ENCODE measurements at places on chromosomes 1 and 21.

DNA sequence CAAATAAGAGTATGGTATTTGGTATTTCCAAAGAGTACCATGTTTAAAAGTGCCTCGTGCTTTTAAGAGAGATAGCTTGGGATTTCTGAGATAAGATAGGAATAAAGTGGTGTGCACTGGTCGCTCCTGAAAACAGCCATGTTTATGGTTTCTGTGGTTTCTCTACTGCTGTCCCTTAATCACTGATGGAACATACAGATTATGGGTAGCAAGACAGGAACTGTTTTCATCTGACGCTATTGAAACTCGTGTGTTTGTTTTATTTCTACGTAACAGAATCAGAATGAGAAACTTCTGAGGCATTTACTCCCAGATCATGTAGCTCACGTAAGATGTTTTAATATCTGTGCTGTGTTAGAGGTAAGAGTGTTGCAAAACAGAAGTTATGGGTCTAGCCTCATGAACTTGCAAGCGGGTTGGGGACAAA is 126.0 kb downstream of the KIAA0319L start:
- DNase-seq: no peak

GRCh38 chr21:41071258-41072171 is 96.4 kb upstream of the BACE2 start:
- no peak for DNase-seq

GRCh38 chr1:43563876-43564539 is 33.3 kb downstream of the PTPRF start:
- no peak for DNase-seq

GRCh38 chr1:117177376-117177775 is 33.4 kb downstream of the VTCN1 start:
- DNase-seq: no peak

DNA sequence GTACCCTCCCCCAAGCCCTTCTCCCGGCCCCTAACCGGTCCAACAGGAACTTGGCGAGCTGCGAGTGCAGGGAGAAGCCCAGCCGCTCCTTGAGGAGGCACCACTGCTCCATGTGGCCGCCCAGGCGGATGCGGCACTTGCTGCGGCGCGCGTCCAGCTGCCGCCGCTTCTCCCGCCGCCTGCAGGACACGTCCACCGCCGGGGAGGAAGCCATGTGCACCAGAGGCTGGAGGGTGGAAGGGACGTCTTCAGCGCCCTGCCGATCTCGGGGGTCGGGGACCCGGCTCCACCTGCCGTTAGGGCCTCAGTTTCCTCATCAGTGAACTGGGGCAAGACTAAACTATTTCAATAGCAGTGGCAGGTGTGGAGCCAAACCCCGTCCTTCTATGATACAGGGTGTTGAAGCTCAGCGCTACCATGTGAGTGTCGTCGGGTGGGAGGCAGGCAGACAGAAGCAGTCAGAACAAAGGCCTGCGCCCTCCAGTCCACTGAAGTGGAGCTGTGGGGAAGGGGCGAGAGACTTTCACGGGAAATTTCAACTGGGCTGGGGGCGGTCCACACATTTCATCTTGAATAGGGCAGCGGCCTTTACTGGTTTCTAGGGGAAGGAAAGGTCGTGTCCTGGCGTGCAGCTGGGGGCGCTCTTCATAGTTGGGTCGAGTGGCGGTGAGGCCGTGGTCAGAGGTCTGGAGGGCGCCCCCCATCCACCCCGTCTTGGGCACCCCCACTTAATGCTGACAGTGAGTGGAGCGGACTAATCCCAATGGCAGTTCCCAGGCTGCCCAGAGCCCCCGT is 592 bp downstream of the ZNF692 start:
- peak; percentile 82 for DNase-seq

GRCh38 chr1:196661345-196661744 is 9.5 kb downstream of the CFH start:
- DNase-seq: no peak

DNA sequence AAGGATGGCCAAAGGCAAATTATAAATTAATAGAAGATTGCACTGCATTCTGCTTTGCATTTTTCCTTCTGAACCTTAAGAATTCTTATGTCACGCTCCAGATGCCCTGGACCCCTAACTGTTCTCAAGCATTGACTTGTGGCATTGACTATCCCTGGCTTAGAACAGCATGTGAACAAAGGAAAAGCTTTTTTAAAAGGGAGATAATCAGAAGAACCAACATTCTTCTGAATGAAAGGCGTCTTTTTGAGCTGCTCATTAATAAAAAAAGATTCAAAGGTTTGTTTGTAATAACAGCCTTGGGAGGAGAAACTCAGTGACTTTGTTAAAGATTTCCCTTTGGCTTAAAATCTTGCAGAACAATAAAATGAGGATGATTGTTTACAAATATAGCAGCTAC is 105.5 kb downstream of the TNNI3K start:
- no peak for DNase-seq

DNA sequence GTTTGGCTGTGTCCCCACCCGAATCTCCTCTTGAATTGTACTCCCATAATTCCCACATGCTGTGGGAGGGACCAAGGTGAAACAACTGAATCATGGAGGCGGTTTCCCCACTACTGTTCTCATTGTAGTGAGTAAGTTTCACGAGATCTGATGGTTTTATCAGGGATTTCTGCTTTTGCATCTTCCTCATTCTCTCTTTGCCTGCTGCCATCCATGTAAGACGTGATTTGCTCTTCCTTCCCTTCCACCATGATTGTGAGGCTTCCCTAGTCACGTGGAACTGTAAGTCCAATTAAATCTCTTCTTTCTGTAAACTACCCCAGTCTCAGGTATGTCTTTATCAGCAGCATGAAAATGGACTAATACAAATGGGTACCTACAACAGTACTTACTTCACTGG is 73.5 kb downstream of the PIK3R3 start:
- no peak for DNase-seq

- DNase-seq: no peak
Observed at GRCh38 chr1:93744299-93744988, 62.8 kb upstream of the BCAR3 start.

DNA sequence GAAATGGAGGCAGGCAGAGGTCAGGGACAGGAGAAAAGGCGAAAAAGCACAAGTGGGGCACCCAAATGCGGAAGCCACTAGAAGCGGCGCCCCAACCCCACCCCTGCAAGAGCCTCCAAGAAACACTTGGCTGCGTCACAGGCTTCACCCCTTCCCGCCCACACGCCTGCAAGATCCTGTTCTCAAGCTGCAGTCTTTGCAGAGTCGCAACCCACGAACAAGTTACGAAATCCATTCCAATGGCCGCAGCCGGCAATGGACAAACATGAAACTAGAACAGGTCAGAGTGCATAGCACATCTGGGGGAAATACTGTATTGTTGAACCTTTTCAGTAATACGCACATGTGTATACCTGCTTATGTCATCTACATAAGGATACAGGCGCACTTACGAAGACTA is 103.6 kb downstream of the PSMG1 start:
- no peak for DNase-seq

DNA sequence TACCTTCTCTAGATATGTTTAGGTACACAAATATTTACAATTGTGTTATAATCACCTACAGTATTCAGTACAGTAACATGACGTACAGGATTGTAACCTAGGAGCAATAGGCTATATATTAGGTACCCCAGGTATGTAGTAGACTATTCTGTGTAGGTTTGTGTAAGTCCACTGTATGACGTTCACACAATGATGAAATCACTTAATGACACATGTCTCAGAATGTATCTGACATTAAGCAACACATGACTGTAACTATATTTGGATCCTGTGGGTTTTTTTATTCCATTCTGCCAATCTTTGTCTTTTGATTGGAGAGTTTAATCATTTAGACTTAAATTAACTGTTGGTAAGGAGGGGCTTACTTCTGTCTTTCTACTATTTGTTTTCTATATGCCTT is 52.1 kb downstream of the STYXL2 start:
- no peak for DNase-seq

DNA sequence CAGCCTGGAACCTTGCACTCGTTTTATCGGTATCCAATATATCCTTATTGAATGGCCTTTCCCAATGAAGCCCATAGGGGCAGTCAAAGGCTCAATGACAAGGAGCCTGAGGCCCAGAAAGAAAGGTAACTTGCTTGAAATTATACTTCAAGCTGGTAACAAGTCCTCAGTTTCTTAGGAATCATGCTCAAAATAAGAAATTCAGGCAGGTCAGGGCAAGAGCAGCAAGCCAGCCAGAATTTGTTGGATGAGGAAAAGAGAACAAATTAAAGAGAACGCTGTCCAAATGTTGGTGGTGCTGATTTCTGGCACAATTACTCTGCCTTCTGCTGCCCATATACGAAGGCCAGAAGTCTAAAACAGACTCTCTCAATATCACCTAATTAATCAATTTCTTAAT is 77.6 kb downstream of the DDX20 start:
- DNase-seq: no peak

DNA sequence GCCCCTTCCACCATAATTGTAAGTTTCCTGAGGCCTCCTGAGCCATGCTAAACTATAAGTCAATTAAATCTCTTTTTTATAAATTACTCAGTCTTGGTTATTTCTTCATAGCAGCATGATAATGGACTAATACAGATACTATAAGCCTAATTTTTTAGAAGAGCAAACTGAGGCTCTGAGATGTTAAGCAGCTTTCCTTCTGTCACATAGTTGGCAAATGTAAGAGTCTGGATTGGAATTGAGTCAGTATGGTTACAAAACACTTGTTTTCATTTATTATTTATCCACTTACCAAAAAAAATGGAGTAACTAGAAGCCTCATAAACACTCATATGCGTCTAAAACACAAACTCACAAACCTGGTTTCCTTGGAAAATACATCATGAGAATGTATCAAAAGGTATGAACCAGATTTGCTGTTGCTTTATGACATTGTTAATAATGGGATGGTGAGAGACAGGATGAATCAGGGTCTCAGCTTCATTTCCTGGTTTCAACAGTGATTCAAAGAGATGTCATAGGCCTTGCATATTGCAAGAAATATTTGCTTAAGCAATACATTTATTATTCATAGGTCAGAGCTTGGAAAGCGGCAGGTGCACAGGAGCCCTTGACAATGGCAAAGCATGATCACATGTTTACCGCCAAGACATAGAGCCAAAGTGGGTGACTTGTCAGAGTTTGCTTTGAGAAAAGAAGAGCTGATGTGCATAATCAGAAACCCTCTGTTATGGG is 221.5 kb downstream of the GRIK1 start:
- DNase-seq: no peak

- DNase-seq: no peak
Observed at GRCh38 chr1:169970114-169970513, 76.4 kb upstream of the SCYL3 start.

DNA sequence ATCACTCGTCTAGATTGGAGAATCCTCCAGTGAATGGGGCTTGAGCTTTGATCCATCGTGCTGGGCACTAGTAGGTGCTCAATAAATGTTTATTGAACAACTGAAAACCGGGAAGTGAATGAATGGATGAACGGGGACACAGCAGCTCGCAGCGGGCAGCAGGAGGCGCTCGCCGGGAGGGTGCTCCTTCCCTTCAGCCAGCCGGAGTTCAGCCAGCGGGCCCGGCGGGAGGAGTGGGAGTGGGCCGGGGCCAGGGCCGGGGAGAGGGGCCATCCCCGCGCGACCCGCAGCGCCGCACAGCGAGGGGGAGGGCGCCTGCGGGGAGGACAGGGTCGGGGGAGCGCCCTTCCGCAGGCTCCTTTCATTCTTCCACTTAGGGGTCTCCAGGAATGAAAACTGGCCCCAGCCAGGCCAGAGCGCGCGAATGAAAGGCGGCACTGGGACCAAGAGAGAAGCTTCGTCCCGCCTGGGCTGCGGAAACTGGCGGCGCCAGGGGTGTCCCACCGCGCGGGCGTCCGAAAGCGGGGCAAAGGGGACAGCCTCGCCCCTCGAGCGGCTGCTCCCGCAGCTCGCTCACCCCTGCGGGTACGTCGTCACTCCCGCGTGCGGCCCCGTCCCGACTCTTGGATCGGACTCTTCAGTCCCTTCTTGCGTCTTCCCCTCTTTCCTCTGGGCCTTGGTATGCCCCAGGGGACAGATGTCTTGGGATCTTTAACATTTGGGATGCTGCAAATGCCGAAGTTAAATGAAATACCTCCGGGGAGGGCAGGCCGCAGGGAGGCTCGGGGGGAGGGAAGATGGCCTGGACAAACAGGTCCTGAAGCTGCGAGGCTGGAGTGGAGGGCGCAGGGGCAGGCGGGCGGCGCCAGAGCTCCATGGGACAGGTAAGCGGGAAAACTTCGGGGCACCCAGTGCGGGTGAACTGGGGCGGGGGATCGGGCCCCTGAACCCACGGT is 3.6 kb upstream of the INAVA start:
- peak; percentile 72 for DNase-seq

Data from D341Med (cell line).